Stimulated activated CD8-positive, alpha-beta memory T cell treated with anti-CD3 and anti-CD28 coated beads, Interleukin-7, amount 100 ng/mL, for 1 hour (primary cell): ENCODE measurements at places on chromosomes 5 and 9.

DNA sequence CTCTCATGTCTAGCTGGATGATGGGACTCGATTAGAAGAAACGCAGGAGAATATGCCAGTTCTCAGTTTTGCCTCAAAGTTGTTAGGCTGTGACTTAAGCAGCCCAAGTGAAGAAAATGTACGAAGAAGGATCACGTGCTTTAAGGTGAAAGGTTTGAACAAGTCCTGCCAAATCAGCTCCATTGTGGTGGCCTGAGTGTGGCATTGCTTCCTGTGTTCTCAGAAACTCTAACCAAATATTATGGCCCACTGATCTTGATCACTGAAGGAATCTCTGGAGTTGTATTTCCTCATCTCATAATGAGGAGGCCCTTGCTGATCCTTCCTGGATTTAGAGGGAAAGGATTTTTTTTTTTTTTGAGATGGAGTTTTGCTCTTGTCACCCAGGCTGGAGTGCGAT is 44.0 kb downstream of the OTULIN start:
- no peak for DNase-seq

- no peak for DNase-seq
Measured at GRCh38 chr5:146084376-146084775, 21.0 kb downstream of the PLAC8L1 start.

DNA sequence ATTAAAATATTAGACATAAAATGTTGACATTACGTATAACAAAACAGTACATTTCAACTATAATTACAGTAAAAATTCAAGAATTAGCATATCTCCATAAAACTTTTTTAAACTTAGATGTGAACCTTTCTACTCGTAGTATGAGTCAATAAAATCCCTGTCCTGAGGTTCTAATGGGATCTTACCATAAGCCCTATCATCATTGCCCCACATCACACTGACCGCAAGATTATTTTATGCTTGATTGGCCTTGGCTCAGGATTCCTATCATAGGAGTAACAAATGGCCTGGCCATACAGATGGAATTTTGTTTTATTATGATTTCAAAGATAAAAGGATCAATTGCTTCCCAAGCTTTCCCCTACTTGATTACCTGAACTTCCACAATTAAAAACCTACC is 238.3 kb downstream of the MEF2C start:
- no peak for DNase-seq

- no peak for DNase-seq
Measured at GRCh38 chr5:146399481-146399880, 47.7 kb upstream of the TCERG1 start.

DNA sequence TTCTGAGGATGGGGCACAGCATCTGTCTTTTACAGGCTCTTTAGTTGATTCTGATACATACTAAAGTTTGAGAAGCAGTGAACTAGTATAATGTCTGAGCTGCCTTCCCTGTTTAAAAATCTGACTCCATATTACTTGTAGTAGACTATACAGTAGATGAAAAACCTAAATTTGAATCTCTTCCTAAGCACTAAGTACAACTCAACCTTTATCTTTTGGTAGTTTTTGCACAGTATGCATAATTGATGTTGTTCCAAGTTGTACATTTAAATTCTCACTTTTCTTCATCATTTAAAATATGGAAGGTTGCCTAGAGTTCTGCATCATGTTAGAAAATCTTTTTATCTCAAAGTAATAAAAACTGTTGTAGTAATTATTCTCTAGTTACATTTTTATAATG is 98.6 kb upstream of the CKMT2 start:
- no peak for DNase-seq

GRCh38 chr5:88952996-88953643 is 70.1 kb upstream of the MEF2C start:
- DNase-seq, result no peak

- DNase-seq, result no peak
Measured at GRCh38 chr5:14920121-14920520, 48.5 kb upstream of the ANKH start.

DNA sequence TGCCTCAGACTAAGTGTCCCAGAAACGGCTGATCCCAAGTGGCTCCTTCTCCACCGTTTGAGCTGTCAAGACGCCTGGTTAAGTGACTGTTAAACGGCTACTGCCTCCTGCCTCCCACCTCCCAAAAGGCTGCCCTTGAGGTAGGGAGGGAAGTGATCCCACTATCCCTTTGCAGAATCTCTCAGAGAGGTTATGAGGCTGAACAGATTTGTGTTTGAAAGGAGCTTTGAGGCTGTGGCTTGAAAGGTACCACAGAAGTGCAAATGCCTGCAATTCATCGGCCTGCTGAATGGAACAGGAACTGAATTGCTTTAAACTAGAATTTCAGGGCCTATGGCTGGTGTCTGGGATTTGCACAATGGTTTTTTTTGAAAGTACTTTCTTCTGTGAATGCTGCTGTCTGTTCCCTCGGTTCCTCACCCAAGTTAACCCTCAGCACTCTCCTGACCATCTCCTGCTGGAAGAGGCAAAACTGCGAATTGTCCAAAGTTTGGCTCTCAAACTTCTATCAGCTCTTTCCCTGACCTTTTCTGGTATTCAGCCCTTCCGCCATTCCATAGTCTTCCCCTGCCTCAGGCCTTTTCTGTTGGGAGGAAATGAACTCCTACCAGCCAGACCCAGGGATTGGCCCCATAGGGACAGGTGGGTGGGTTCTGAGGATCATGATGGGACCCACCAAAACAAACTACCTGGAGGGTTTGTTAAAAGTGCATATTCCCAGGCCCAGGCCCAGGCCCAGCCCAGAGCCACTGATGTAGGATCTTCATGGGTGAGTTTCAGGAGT is 453.3 kb downstream of the KDM4C start:
- no peak for DNase-seq
